Activated naive CD8-positive, alpha-beta T cell treated with anti-CD3 and anti-CD28 coated beads, Interleukin-2, amount 10 ng/mL, durations not matched to agents 7 days and 5 days (primary cell): ENCODE measurements at places on chromosomes 5 and 9.

DNA sequence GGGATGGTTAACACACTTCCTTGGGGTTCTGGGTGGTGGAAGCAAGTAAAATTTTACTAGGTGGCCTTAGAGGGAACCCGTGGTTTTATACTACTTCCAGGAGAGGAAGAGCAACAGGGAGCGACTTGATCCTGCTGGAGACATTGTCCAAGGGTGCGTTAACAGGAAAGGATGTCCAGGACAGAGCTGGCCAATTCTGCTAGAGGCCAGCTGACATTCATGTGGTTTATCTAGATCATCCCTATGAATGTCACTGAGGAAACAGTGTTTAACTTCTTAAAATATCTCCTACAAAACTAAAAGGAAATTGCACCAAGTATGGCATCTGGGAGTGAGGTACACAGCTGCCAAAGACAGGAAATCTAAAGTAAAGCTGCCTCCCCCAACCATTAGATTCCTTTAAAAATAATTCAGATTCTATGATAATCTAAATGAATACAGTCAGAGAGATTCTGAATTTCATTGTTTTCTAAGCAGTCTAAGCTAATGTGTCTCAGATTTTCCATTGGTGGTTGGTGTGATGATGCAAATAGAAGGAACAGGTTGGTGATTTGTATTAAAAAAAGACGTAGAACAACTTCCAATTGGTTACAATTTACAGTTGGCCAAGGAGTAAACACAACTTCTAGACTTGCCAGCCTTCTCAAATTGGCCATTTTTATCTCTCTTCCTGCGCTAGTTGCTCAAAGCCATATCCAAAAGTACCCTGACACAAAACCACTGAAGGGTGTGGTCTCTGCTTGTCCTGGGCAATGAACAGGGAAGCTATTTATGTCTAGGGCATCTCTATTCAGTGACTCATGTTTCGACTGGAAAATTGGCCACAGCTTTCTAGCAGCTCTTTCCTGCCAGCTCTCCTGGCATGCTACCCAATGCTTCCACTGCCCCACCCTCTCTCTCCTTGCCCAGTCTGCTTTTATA lies 574.7 kb upstream of the MEF2C start:
- no peak overlapping the region for H3K4me3 ChIP-seq
- no peaks in the 10 kb centered on the region for H3K27me3 ChIP-seq
- H3K27ac ChIP-seq: no peak overlapping the region
- no peak for DNase-seq

GRCh38 chr5:127133071-127133470 lies 59.8 kb upstream of the C5orf63 start:
- H3K36me3 ChIP-seq: no peaks in the 10 kb centered on the region
- H3K4me3 ChIP-seq: no peak overlapping the region
- no peaks in the 10 kb centered on the region for H3K4me1 ChIP-seq
- no peak overlapping the region for H3K27ac ChIP-seq

- no peak overlapping the region for H3K27ac ChIP-seq
- H3K4me1 ChIP-seq: no peaks in the 10 kb centered on the region
- peaks cover 15% of the 10 kb centered on the region for H3K27me3 ChIP-seq
These were observed 154.3 kb upstream of the ZNF618 start for GRCh38 chr9:113721856-113722255.

DNA sequence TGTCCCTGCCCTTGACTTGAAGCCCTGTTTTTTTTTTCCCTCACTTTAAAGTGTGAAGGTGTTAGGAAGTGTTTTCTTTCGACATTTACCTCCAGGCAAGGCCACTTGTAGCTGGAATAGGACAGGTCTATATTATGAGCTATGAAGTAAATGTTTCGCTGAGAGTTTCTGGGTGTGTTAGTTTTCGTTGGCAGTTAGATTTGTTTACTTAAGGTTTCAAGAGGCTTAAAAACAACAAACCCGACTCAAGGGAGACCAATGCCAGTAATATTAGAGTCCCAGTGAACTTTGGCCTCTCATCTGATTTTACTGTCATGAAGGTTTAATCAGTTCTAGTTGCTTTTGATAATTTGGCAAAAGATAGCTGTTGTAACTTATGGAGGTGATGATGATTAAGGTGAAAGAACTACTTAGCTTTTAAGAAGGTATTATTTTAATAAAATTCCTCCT lies 25.2 kb downstream of the OCLN start:
- H3K4me3 ChIP-seq: no peak overlapping the region
- peaks cover 16% of the 10 kb centered on the region for H3K27me3 ChIP-seq
- DNase-seq: no peak
- H3K36me3 ChIP-seq: no peaks in the 10 kb centered on the region
- H3K27ac ChIP-seq: no peak overlapping the region
- no peaks in the 10 kb centered on the region for H3K4me1 ChIP-seq
